ENCODE measurements at places on chromosomes 2 and 18.
A peak's percentile ranks its signal among the peaks of the same experiment; 100 is the strongest.

- DNase-seq, result no peak
Measured at GRCh38 chr2:24620936-24621335, 129.9 kb downstream of the NCOA1 start.

- DNase-seq, result no peak
Measured at GRCh38 chr2:38444247-38444646, 67.2 kb upstream of the ATL2 start.

DNA sequence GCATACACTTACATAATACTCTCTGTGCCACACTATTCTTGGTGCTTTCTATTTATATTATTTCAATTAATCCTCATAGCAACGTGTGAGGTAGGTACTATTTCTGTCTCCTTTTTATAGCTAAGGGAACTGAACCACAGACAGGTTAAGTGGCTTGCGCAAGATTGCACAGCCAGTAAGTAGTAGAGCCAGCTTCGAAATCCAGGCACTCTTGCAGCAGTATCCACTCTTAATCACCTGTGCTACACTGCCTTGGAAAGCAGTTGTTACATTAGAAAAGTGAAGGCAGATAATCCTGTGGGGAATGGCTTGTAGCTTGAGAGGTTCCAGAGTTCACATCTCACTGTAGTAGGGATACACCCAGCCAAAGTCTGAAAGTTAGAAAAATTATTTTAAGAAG is 198.3 kb downstream of the LDLRAD4 start:
- DNase-seq, result no peak

GRCh38 chr2:60899230-60899891 is 18.0 kb downstream of the REL start:
- peak; percentile 48 for DNase-seq

DNA sequence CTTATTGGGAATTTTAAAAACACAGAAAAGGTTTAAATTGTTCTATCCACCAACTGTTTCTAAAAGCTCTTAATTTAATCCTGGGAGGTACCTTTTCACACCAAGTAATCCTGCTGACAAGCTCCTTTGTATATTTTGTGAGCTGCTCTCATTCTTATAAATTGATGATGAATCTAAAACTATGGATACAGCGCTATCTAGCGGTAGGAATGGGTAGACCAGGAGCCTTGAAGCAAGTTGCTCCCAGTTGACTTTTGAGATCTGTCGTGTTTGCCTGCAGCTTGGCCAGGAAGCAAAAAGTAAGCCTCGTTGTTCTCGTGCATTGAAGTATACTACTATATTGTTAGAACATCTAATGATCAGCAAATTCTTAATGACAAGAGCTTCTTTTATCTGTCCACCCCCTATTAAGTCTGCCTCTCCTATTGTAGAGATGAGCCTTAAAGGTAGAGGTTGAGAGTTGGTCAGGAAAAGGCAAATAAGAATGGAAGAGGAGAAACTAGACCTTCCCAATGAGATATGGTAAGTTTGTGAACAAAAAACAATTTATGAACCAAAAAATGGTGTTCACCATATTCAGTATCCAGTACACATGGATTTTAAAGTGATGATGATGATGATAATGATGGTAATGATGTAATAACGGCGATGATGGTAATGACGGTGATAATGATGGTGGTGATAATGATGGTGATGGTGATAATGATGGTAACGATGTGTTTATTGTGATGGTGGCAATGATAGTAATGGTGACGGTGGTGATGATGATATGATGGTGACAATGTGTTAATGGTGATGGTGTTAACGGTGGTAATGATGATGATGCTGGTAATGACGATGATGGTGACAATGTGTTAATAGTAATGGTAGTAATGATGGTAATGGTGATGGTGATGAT is 212.1 kb upstream of the NCKAP5 start:
- no peak for DNase-seq

GRCh38 chr2:177474301-177474700 is 81.7 kb downstream of the AGPS start:
- no peak for DNase-seq

DNA sequence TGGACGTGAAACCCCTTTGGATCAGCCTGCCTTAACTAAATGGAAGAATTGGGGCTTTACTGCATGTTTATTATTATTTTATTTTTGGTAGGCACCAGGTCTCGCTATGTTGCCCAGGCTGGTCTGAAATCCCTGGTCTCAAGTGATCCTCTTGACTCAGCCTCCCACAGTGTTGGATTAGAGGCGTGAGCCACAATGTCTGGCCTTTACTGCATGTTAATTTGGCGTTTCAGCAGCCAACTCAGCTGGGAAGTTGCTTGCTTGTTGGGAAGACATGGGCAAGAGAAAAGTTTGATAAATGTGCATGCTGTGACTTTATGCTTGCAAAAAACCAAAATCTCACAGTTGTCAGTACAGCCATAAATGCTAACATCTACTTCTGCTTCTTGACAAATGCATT is 105.1 kb downstream of the FMNL2 start:
- DNase-seq, result no peak

DNA sequence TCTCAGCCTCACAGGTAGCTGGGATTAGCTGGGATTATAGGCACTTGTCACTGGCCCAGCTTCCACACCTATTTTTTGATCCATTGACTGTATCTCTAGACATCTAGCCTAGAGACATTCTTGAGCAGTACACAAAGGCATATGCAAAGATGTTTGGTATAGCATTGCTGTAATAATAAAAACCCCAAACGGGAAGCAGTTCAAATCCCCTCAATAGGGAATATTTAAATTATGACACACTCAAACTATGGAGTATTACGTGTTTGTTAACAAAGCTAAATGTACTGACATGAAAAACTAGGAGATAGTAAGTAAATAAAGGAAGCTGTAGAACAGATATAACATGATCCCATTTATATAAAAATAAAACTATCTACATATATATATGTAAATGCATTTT is 27.7 kb downstream of the DOK1 start:
- DNase-seq, result no peak

- no peak for DNase-seq
Measured at GRCh38 chr2:241801611-241802420, 7.2 kb upstream of the NEU4 start.

GRCh38 chr2:224709301-224709700 is 6.9 kb downstream of the CCDC195 start:
- no peak for DNase-seq

DNA sequence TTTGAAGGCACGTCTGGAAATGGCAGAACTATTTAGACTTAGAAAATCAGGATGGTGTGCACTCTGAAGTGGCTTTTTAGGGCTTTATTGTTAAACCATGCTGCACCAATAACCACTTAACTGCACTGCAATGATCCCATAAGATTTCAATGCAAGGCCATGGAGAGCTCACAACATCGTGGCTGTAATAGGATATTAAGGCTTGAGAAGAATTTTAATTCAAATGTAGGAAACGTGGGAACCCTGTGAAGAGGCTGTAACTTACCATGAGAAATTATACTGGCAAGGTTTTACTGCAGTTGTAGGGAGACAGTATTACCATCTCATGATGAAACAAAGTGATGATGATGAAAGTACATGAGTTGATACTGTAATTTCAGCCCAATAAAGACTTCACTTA is 242.5 kb downstream of the AFF3 start:
- no peak for DNase-seq

- no peak for DNase-seq
Measured at GRCh38 chr2:85753035-85753524, 711 bp upstream of the ATOH8 start.

DNA sequence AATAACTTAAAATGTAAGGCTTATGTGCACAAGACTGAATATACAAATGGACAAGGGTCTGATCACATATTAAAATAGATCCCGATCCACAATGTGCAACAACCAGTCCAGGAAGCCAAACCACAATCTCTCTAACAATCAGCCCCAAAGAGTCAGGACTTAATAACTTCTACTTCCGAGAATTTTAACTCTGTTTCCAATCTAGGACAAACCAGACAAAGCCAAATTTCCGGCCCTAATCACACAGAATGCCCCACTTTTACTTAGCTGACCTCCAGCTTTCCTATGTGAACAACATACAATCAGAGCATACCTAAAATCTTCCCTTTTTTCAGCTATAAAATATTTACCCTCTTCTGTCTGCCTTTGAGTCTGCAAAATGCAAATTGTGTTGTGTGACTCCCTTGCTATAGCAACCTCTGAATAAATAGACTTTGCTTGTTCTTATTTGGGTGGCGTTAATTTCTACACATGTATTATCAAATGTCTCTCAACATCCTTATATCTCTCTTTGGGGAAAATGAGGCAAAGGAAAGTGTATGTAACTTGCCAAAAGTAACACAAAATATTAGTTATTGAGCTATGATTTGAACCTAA is 381.9 kb upstream of the MC4R start:
- no peak for DNase-seq

- DNase-seq, result no peak
Measured at GRCh38 chr2:595831-596592, 81.2 kb downstream of the TMEM18 start.

DNA sequence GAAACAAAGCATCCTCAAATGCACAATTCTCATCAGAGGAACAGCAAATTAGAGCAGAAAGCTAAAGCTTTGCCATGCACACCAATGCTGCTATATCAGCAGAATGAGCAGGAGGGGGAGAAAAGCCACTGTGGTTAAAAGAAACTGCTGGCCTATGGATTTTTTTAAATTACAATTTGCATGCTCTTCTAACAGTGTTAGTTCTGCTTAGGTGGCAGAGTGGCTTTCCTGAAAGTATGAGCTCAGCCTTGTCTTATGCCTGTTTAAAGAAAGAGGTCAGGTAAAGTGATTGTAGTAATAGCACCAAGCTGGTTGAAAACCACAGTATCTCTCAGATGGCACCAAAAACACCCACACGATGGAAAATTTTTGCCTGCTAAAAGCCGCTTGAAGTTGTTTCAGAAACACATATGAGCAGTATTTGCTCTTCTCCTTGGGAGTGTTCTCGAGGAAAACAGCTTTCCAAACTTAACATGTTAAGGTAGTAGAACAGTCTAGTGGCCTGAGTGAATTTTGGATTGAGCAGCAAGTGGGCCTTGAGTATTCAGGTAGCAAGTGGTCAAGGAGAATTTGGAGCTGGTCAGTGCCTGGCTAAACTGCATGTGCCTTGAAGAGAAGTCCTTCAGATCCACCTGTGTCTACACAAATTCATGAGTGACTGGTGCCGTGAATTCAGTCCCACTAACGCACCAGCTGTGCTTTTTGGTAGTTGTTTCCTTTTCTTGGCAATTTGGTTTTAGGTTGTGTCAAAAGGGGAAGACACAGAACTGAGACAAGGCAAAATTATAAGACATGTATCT is 19.6 kb upstream of the NDUFV2 start:
- DNase-seq, result peak; percentile 33

DNA sequence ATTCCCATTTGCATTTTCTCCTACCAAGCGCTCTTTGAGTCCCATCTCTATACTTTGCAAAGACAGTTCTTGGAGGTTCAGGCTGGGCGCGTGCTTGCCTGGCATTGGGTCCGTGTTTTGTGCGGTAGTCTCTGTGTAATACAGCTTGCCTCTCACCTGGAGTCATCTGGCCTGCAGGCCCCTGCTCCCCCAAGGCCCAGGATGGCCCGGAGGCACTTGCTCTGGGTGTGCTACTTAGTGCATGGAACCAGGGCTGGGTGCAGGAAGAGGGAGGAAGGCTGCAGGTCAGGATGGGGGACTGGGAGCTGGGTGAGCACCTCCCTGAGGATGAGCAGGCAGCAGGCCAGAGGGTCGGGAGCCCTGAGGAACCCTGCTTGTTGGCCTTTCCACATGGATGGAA is 220.9 kb downstream of the LDLRAD4 start:
- no peak for DNase-seq

GRCh38 chr2:9832586-9832985 is 10.7 kb upstream of the TAF1B start:
- no peak for DNase-seq

DNA sequence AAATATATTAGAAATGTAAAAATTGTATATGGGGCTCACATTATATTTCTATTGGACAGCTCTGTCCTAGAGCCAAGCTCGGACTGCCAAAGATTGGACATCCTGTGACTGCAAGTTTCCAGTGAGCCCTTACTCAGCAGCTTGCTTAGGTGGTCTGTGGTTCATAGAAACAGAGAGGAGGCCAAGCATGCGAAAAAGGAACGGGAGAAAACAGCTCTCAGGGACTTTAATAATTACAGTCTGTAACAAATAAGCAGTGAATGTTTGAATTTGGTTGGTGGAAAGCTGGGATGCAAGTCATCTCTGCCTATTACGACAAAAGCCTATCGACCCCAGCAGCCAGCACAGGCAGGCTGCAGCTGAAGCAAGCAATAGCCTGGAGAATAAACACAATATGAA is 35.6 kb downstream of the WIPF1 start:
- no peak for DNase-seq

DNA sequence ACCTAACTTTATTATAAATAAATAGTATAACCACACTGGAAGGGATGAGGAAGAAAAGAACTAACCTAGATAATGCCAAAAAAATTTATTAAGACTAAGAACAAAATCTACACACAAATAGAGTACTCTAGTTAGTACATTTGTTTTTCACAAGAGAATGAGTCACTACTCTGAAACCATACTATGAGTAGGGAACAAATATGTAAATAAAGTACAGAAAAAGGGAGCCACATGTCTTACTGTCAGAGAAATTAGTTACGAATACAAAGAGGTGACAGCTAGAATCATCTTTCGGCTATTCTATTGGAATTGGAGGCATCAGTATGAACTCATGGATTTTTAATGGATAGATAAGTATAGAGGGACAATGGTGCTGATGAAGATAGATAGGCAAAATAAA is 150.5 kb downstream of the COPS8 start:
- DNase-seq, result no peak

DNA sequence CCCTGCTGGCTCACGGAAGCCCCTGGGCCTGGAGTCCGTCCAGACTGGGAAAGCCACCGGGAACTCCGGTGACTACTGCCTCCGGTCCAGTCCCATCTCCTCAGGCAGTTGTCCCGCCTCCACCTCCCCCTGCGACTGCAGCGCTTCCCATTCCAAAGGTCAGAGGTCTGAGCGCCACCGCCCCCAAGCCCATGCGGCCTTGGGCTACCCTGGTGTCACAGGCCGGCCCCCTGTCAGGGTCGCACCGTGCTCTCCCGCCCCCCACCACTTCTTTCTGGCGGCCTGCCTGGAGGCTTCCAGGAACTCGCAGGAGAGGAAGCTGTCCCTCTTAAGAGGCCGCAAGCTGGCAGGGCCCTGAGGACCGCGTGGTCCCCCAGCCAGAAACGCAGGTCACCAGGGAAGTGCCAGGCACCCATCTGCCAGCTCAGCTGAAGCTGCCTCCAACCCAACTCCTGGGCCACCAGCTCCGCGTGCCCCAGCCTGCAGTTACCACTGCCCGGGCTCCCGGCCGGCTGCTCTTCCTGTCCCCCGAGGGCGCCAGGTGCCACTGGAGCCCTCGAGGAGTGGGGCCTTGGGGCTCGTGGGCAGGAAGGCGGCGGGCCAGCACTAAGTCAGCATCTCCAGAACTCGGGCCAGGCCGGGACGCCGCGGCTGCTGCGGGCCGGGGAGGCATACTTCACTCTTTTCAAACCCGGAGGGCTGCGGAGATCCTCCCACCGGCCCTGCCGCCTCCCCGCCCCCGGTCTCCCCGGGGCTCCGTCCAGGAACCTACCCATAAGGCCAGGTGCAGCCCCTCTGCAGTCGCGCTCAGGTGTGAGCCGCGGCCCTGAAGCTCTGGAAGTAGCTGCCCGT is 83.3 kb upstream of the POMC start:
- DNase-seq, result peak; percentile 54
